Activated CD8-positive, alpha-beta T cell treated with anti-CD3 and anti-CD28 coated beads for 36 hours (primary cell): ENCODE measurements at places on chromosomes 7 and 10. TPM values are rescaled to one million over a fixed set of nuclear protein-coding genes. Genes with fewer than 3 reads are reported as not detected.

Gene BLNK
- not detected for total RNA-seq

GRCh38 chr7:132055336-132056120 is 499.1 kb upstream of the PODXL start:
- peaks cover 3% of the 10 kb centered on the region for H3K27me3 ChIP-seq
- no peaks in the 10 kb centered on the region for H3K4me1 ChIP-seq
- no peaks in the 10 kb centered on the region for H3K36me3 ChIP-seq
- no peak overlapping the region for H3K4me3 ChIP-seq
- H3K27ac ChIP-seq = no peak overlapping the region

Gene SERPINE1
- total RNA-seq = 1.3 TPM

GRCh38 chr7:130481898-130482297 is 10.0 kb upstream of the MEST start:
- DNase-seq = no peak
- H3K4me1 ChIP-seq = peaks cover 18% of the 10 kb centered on the region
- H3K27ac ChIP-seq = no peak overlapping the region
- peaks cover 10% of the 10 kb centered on the region for H3K27me3 ChIP-seq
- H3K4me3 ChIP-seq = no peak overlapping the region
